ENCODE measurements at places on chromosomes 13 and 19. TPM values are rescaled to one million over a fixed set of nuclear protein-coding genes. Genes with fewer than 3 reads are reported as not detected.

CEACAM21 gene
- 11.9 TPM for polyA plus RNA-seq

ZMYM5 gene
- polyA plus RNA-seq = 6.6 TPM

STRN4 gene
- 63.4 TPM for polyA plus RNA-seq

EFNB2 gene
- 13.4 TPM for polyA plus RNA-seq

SIGLEC6 gene
- polyA plus RNA-seq = not detected

ZNF439 gene
- 5.9 TPM for polyA plus RNA-seq

KDM4B gene
- 11.3 TPM for polyA plus RNA-seq
